ENCODE measurements at places on chromosomes 2 and 18. TPM values are rescaled to one million over a fixed set of nuclear protein-coding genes. Genes with fewer than 3 reads are reported as not detected.

GRCh38 chr2:42049221-42050009 is 1.6 kb downstream of the PKDCC start:
- no peaks in the 10 kb centered on the region for H3K36me3 ChIP-seq
- no peak for DNase-seq
- peaks cover 31% of the 10 kb centered on the region for H3K4me1 ChIP-seq
- peak overlapping the region; percentile 87 for H3K4me3 ChIP-seq

- H3K27me3 ChIP-seq, result peaks cover 6% of the 10 kb centered on the region
- no peaks in the 10 kb centered on the region for H3K36me3 ChIP-seq
- H3K4me1 ChIP-seq, result peaks cover 17% of the 10 kb centered on the region
- no peak overlapping the region for H3K4me3 ChIP-seq
- H3K27ac ChIP-seq, result peak overlapping the region; percentile 2
Measured at GRCh38 chr2:241848761-241849615, 9.7 kb downstream of the PDCD1 start.

- H3K4me3 ChIP-seq, result peak overlapping the region; percentile 99
- peak overlapping the region; percentile 74 for H3K27ac ChIP-seq
- H3K27me3 ChIP-seq, result no peaks in the 10 kb centered on the region
- H3K36me3 ChIP-seq, result no peaks in the 10 kb centered on the region
- no peak for DNase-seq
- no peaks in the 10 kb centered on the region for H3K4me1 ChIP-seq
Measured at GRCh38 chr2:99140860-99141109, 722 bp upstream of the C2orf15 start.

GRCh38 chr2:96254571-96254970 is 11.2 kb downstream of the TMEM127 start:
- no peak overlapping the region for H3K27ac ChIP-seq
- H3K4me1 ChIP-seq, result peaks cover 95% of the 10 kb centered on the region
- H3K4me3 ChIP-seq, result no peak overlapping the region
- peak; percentile 53 for DNase-seq

- H3K4me3 ChIP-seq, result no peak overlapping the region
- H3K27me3 ChIP-seq, result no peaks in the 10 kb centered on the region
- DNase-seq, result no peak
- H3K27ac ChIP-seq, result peak overlapping the region; percentile 46
Measured at GRCh38 chr2:85264471-85264870, 63.3 kb downstream of the TGOLN2 start.

GRCh38 chr2:212489719-212490346 is 48.8 kb downstream of the ERBB4 start:
- no peak overlapping the region for H3K27ac ChIP-seq
- H3K36me3 ChIP-seq, result no peaks in the 10 kb centered on the region
- H3K27me3 ChIP-seq, result no peaks in the 10 kb centered on the region
- H3K4me1 ChIP-seq, result no peaks in the 10 kb centered on the region
- DNase-seq, result no peak

DNA sequence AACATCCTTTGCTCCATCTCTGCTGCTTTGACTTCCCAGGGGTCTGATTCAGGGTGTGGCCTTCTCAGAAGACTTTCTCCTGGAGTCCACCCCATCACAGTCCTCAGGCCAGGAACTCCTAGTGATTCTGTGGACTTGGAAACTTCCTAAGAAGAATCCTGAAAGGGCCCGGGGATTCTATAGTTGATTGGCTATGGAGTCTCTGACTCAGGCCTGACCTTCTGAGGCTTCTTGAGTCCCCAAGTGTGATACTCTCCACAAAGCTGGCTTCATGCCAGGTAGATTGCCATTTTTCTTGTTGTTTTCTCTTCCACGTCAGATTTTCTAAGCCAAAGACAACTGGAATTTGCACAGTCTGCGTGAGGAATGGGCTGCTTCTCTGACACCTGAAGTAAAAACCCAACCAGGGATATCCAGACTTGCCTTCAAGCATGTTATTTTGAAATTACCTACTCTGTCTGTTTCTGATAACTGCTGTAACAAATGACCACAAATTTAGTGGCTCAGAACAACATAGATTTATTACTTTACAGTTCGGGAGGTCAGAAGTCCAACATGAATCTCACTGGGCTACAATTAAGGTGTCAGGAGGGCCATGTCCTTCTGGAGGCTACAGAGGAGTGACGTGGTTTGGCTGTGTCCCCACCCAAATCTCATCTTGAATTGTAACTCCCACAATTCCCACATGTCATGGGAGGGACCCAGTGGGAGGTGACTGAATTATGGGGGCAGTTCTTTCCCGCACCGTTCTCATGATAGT is 69.3 kb downstream of the ALPK2 start:
- H3K27me3 ChIP-seq, result no peaks in the 10 kb centered on the region
- no peak overlapping the region for H3K27ac ChIP-seq
- no peak overlapping the region for H3K4me3 ChIP-seq
- no peak for DNase-seq
- no peaks in the 10 kb centered on the region for H3K36me3 ChIP-seq

- H3K27ac ChIP-seq, result no peak overlapping the region
- no peaks in the 10 kb centered on the region for H3K4me1 ChIP-seq
- H3K36me3 ChIP-seq, result no peaks in the 10 kb centered on the region
- no peak overlapping the region for H3K4me3 ChIP-seq
Measured at GRCh38 chr2:108182489-108182888, 57.3 kb upstream of the SULT1C3 start.

GRCh38 chr2:39470580-39470979 is 33.5 kb upstream of the MAP4K3 start:
- no peak overlapping the region for H3K4me3 ChIP-seq
- H3K27ac ChIP-seq, result peak overlapping the region; percentile 49
- H3K27me3 ChIP-seq, result no peaks in the 10 kb centered on the region
- DNase-seq, result no peak

DNA sequence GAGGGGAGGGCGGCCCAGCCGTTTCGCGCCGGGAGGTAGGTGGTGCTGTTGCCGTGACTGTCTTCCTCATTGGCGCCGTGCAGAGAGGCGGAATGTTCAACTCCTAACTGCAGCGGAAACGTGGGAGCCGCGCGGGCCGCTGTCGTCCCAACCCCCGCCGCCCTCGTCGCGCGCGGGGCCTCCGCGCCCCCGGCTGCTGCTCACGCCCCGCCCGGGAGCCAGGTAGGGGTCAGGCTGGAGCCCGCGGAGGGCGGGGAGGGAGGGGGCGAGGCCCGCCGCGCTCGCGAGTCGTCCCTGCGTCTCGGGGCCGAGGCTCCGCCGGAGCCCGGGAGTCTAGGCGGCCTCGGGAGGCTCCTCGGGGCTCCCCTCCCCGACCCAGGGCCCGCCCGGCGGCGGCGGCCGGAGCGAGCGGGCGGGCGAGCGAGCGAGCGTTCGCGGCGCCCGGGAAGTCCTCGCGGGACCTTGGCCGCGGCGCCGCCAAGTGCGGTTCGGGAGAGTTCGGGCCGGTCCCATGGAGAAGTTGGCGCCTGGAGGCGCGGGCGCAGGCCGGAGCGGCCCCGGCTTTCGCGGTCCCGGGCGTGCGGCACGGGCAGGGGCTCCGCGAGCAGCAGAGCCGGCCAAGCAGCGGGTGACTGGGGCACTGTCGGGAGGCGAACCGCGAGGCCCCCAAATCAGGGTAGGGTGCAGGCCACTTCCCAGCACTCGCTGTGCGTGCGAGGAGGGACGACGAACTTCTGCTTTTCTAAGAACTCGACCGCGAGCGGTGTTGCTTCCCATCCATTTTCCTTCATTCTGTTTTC is at the start of gene MAP3K20:
Gene MAP3K20, plus strand, starts transcription at position 66 of the 800 bp plus-strand sequence. CDS start 15,186 bp downstream, outside the sequence.
- no peaks in the 10 kb centered on the region for H3K36me3 ChIP-seq
- peak within 1 kb of the TSS; percentile 84 for H3K4me3 ChIP-seq
- DNase-seq, result peak; percentile 82
- no peaks in the 10 kb centered on the region for H3K27me3 ChIP-seq

- H3K4me3 ChIP-seq, result peak overlapping the region; percentile 42
- H3K36me3 ChIP-seq, result no peaks in the 10 kb centered on the region
- no peaks in the 10 kb centered on the region for H3K27me3 ChIP-seq
- H3K4me1 ChIP-seq, result peaks cover 4% of the 10 kb centered on the region
- H3K27ac ChIP-seq, result peak overlapping the region; percentile 75
Measured at GRCh38 chr2:223054193-223054781, 2.3 kb downstream of the KCNE4 start.

DNA sequence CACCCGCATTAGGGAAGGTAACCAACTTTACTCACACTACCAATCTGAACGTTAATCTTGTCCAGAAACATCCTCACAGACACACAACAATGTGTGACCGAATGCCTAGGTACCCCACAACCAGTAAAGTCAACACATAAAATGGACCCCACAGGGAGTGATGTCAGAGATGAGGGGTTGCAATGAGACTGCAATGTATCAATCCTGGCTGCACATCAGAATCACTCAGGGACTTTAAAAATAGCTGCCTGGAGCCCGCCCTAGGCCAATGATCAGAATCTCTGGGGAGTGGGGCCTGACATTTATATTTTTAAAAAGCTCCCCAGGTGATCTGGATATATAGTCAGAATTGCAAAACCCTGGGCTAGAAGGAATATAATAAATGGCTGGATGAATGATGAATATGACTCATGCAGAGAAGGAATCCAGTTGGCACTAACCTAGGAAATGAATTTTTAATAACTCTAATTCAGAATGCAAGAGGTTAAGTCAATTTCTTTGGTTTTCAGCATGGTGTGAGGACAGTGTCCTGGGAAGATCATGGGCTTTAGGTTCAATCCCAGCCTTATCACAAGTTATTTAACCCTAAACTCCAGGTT is 92.8 kb downstream of the COLEC12 start:
- no peak for DNase-seq
- no peak overlapping the region for H3K4me3 ChIP-seq
- no peaks in the 10 kb centered on the region for H3K27me3 ChIP-seq
- H3K36me3 ChIP-seq, result no peaks in the 10 kb centered on the region
- no peaks in the 10 kb centered on the region for H3K4me1 ChIP-seq

The AKAIN1 gene
- not detected for total RNA-seq

The QPCT gene
- total RNA-seq, result 1.5 TPM

The ASAP2 gene
- 10.6 TPM for total RNA-seq

The ABCG8 gene
- total RNA-seq, result not detected

The AGAP1 gene
- 22.5 TPM for total RNA-seq

The SCN7A gene
- total RNA-seq, result 16.0 TPM
